ENCODE measurements at places on chromosomes 2 and 18. TPM values are rescaled to one million over a fixed set of nuclear protein-coding genes. Genes with fewer than 3 reads are reported as not detected.

Gene SOX11
- total RNA-seq: 0.22 TPM

Gene NDC80
- total RNA-seq: 0.63 TPM

DNA sequence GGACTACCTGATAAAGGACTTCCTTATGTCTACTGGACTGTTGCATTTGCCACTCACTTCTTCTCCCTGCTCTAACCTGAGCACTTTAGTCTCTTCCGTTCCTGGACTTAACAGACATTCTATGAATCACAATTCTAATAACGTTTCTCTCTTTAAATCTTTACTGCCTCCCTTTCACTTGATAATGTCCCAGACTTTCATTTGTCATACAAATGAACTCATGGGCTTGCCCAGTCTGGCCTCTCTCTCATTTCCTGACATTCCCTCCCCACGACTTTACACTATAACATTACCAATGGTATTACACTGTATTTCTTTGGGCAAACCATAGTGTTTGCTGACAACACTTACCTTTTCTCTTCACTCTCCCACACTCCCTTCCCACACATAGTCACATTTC lies 540.7 kb upstream of the TMEFF2 start:
- DNase-seq: no peak
- H3K27ac ChIP-seq: no peak overlapping the region
- no peaks in the 10 kb centered on the region for H3K36me3 ChIP-seq
- no peaks in the 10 kb centered on the region for H3K4me1 ChIP-seq
- no peaks in the 10 kb centered on the region for H3K27me3 ChIP-seq

DNA sequence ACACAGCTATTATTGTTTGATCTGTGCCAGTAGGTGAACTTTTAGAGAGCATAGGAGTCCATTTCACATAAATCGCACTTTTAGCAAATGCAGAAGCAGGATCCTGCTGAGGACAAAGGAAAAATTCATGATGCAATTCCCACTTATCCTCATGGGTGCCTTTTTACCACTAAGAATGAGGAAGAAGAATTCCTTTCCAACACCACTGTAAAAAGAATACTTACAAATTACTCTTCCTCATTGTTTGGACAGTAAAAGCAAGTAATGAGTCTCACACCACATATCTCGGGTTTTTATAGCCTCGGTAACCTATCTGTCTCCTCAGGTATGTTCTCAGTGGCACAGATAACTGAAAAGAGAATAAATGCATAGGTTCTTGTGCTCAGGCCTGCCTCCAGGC lies 238.5 kb downstream of the MTX2 start:
- no peaks in the 10 kb centered on the region for H3K27me3 ChIP-seq
- H3K4me3 ChIP-seq: no peak overlapping the region
- no peak for DNase-seq
- no peak overlapping the region for H3K27ac ChIP-seq

DNA sequence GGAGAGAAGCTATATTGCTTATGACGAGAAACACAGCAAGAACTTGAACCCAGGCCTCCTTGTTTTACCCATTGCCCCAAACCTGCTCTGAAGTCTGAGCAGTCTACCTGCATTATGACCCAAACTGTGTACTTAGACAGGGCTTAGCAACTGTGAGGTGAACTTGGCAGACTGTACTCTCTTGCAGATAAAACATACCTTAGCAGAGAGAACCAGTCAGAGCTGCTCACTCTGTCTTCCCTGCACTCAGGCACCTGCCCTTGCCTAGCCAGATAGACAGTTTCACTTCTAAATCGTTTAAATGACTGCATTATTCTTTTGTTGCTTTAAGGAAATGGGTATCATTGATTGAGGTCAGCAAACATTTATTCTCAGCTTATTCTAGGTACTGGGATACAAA lies 20.3 kb downstream of the ITPRID2 start:
- DNase-seq: no peak
- H3K27ac ChIP-seq: no peak overlapping the region
- peaks cover 15% of the 10 kb centered on the region for H3K36me3 ChIP-seq
- H3K27me3 ChIP-seq: no peaks in the 10 kb centered on the region
- H3K4me1 ChIP-seq: no peaks in the 10 kb centered on the region
- H3K4me3 ChIP-seq: peak overlapping the region; percentile 53

DNA sequence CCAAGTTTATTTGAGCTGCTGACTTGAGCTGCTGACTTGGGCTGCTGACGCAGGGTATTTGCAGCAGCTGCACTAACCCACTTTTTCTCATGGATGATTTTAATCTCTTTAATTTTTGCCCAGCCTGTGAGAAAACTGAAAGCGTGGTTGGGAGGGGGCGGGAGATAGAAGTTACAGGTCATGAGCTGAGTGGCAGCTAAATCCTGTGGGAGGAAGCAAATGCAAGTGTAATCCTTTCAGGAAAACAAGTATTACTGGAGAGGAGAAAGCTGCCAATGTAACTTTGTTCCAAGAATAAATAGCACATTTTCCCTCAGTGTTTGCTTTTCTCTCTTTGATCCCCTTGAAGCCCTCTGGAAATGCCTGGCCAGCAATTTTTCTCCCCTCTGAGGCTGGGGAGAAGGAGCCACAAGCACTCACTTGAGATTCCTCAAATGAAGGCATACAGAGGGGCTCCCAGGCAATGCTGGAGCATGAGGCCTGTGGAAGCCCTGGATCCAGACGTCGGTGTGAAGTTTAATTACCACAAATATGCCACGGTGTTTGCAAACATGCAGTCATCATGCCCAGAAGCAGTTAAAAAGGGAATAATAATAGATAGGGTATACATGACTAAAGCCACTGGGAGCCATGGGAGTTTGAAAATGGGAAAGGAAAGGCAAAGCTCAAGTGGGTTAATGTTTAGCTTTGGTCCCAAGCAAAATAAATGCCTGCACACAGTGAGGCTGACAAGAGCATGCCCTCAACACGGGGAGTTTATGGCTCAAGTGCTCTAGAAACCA lies 10.4 kb upstream of the EVA1A start:
- peaks cover 18% of the 10 kb centered on the region for H3K4me1 ChIP-seq
- H3K36me3 ChIP-seq: no peaks in the 10 kb centered on the region
- no peak overlapping the region for H3K4me3 ChIP-seq
- H3K27me3 ChIP-seq: no peaks in the 10 kb centered on the region
